ENCODE measurements at places on chromosomes 5 and 9.

- DNase-seq, result no peak
These were observed 50.4 kb upstream of the FAM170A start for GRCh38 chr5:119578937-119579336.

DNA sequence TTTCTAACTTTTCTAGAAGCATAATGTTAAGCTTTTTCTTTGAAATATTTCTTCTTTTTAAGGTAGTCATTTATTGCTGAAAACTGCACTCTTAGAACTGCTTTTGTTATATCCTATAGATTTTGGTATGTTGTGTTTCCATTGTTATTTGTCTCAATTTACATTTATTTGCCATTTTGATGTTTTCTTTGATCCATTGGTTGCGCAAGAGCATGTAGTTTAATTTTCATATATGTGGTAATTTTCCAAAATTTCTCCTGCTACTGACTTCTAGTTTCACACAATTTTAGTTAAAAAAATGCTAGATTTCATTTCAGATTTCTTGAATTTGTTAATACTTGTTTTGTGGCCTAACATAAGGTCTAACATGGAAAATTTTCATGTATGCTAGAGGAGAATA is 1029.3 kb upstream of the TYRP1 start:
- no peak for DNase-seq

DNA sequence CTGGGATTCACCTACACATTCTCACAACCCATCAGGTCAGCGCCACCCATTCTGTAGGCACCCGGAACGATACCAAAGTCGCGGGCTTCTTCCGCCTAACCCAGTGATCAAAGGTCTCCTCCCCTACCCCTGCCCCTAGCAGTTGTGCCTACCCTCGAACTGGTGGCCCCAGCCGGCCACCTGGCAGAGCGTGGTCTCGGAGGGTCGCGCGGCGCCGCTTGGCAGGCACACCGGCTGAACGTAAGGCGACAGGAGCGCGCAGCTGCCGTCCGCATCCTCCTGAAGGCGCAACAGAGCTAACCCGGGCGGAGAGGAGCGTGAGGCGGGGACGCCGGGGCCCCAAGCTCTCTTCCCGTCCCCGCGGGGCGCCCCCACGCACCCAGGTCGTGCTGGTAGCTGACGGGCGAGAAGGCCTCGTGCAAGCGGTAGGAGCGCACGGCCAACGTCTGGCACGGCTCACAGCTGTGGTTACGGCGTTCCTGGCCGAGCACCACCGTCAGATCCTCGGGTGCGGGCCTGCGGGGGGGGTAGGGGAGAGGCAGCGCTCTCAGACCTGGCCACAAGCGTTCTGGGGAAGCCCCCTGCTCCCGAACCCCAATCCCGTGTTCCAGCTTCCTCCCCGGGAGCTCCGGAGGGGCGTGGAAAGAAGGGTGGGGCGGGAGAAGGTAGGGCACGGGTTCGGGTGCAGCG is 2.8 kb upstream of the PFN3 start:
- DNase-seq, result no peak

GRCh38 chr9:129075996-129076639 is 4.8 kb upstream of the DOLPP1 start:
- DNase-seq, result no peak

- DNase-seq, result no peak
These were observed 116.9 kb upstream of the KLF9 start for GRCh38 chr9:70531311-70531710.

GRCh38 chr5:154273028-154273617 is 82.6 kb downstream of the GALNT10 start:
- no peak for DNase-seq

DNA sequence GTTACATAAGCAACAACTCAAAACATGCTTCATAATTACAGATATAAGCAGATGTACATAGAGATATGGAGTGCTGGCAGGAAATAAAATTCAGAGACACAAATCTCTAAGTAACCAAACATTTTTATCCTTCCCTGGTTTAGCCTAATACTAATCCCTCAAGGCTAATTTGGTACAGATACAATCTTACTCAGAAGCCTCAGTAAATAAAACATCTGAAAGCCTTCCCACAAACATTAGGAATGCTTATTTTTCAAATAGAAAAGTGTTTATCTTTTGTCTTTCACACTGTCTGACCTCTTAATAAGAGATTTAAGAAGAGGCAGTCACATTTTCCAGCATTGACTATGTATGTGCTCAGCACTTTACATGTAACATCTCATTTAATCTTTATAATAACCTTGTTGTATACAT is 399.4 kb downstream of the ARRDC3 start:
- DNase-seq, result no peak

DNA sequence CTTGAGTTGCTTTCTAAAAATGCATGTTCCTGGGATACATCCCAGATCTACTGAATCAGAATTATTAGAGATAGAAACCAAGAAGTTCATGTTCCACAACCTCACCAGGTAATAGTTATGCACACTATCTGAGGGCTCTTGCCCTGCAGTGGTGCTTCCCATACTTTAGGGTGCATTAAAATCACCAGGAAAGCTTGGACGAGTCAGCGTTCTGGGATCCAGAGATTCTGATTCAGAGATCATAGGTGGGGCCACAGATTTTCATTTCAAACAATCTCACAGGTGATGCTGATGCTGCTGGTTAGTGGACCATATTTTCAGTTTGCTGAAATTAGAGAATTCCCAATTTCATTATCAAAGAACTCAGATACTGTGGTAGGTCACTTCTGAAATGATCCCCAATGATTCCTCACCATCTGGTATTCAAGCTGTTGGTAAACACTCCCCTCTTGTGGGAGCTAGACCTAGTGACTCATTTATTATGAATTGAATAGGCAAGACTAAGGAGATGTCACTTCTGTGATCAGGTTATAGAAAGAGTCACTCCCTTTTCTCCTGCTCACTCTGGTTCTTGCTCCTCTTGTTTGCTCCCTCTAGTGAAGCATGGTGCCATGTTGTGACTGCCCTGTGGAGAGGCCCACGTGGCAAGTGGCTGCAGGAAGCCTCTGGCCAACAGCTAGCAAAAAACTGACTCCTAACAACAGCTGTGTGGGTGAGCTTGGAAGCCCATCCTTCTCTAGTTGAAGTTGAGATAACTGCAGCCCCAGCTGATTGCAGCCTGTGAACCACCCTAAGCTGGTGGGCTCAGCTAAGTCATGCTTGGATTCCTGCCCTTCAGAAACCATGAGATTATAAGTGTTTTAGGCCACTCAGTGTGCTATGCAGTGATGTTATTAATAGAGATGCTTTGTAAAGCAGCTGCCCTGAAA is 59.8 kb downstream of the SH3TC2 start:
- no peak for DNase-seq

DNA sequence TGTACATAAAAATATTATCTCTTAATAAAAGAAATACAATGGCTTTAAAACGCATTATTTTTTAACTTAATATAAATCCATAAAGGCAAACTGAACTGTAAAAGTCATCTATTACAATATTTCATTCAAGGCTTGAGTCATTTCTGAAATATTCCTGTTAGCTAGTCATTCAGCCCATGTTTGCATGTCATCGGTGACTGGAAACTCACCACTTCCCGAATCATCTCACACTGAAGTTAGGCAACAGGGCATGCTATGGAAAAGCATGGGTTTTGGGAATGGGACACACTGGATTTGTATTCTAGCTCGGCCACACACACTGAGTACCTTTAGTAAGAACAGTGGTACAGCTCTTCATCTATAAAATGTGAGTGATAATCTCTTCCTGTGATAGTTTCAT is 691.1 kb upstream of the C9orf72 start:
- DNase-seq, result no peak

- no peak for DNase-seq
These were observed 390.2 kb downstream of the TLR4 start for GRCh38 chr9:118094387-118094786.

DNA sequence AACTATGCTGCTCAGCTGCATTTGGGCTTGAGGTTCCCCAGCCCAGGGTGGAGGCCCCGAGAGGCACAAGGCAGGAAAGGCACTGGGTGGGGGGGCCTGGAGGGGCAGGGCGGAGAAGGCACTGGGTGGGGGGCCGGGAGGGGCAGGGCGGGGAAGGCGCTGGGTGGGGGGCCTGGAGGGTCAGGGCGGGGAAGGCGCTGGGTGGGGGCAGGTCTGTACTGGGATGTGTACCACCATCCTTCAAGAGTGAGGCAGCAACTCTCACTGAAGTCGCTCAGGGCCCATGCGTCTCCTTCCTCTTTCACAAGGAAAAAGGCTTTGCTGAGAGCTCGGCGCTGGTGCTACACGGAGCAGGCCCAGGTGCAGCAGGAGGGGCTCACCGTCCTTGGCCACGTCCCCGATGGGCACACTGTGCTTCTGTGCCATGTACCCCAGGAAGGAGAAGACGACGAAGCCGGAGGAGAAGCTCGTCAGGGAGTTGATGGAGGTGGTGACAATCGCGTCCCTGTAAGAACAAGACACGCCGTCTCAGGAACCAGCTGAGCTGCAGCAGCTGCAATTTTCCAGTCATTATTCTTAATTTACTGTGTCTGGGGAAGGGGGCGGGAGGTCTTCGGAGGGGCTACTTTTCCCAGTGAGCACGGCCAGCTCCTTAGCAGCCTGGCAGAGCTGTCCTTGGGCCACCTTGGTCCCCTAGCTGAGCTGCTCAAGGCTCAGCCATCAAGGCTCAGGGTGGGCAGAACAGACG is 30.8 kb downstream of the SLC6A3 start:
- DNase-seq, result no peak

DNA sequence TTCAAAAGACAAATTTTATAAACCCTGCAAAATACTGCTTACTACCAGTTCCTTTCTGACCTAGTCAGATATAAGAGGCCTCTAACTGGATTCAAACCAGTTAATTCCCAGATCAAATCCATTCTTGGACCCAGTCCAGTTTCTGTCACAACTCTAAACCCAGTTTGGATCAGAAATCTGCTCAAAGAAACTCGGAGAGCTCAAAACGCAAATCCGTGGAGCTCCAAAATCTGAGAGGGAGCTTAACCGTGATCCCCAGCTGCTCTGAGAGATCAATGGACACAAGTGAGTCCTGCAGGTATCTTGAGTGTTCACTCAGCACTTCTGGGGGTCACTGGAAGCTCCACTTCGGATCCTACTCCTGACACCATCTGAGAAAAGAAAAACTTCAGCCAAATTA is 348.1 kb upstream of the PTGER4 start:
- no peak for DNase-seq

DNA sequence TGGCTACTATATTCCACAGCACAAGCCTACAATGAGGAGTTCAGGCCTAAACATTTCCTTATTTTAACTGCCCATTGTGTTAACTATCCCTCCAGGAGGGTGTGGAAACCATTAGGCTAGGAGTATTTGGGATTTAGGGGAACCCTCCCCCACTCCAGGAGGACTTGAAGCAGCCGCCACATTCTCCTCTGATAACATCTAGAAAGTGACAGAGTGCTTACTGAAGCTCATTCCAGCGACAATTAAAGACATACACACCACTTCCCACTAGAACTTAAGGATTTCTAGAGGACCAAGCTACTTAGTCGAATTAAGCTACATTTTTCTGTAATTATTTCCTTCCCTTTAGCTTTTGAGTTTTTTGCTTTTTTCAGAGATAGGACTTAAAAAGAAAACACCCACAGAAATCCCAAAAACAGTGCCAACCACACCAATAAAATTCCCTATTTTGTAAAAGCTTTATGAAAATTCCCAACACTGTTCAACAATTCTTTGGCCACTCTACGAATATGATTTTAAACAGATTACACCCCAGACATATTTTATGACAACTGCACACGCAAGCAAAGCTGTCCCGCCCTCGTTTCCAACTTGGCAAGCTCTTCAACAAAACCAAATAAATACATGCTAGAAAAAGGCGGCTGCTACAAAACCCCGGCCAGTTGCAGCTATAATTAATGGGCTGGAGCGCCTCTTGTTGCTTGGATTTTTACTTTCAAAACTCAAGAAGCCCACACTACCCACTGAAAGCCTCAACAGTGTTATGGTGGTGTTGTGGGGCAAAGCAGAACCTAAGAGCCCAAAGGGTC is 4.5 kb downstream of the ROR2 start:
- DNase-seq, result peak; percentile 17

- peak; percentile 8 for DNase-seq
These were observed 86.4 kb upstream of the CDH6 start for GRCh38 chr5:31107091-31107518.

DNA sequence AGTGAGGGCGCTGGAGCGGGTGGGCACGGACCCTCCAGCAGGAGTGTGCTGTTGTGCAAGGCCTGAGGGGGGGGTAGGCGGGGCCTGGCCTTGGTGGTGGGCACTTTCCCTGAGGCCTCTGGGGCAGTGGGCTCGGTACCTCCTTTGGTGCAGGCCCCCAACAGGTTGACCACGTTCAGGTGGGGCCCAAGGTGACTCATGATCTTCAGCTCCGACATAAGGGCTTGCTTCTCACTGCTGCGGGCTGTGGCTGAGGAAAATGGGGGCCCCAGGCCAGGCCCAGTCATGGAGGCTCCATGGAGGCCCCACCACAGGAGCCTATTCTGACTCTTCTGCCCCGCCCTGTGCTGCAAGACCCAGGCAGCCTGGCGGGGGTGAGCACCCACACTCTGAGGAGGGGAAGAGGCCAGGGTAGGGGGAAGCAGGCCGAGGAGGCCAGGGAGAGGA is 31.5 kb downstream of the PDGFRB start:
- DNase-seq, result no peak

Measured in SJSA1 (cell line).